Naive B cell (primary cell): ENCODE measurements at places on chromosomes 12 and 14.
A peak's percentile ranks its signal among the peaks of the same experiment; 100 is the strongest.

DNA sequence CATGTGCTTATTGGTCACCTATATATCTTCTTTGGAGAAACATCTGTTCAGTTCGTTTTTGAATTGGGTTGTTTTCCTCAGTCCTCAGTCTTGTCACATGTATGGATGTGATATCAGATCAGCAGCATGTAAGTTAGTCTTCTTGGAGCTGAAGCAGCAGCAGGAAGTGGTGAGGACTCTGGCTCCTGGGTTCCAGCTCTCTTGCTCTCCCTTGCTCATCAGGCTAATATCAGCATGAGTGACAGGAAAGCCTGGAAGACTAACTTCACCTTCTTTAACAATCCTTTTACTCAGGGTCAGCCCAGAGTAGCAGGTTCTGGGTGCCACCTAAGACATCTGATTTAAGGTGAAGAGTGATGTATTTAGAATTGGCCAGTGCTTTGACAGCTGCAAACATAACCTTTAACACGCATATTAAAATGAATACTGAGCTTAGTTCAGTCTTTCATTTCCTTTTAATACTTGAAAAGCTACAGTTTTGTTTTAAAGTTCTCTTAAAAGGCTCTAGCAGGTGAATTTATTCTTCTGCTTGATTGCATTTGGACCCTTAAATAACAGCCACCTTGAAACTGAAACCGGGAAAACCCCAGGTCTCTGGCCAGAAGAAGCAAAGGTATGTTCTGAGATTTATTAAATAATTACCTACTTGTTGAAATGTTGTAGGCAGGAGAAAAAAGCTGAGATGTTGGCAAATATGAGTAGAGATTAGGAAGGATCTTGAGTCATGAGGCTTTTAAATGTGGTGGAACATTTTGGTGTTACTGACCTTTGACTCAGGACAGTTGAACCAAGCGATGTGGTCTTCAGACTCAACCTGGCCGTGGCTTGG lies 54.3 kb downstream of the DRAM1 start:
- no peaks in the 10 kb centered on the region for H3K36me3 ChIP-seq
- H3K4me3 ChIP-seq, result peak overlapping the region; percentile 63
- peak overlapping the region; percentile 80 for H3K27ac ChIP-seq
- no peaks in the 10 kb centered on the region for H3K27me3 ChIP-seq

DNA sequence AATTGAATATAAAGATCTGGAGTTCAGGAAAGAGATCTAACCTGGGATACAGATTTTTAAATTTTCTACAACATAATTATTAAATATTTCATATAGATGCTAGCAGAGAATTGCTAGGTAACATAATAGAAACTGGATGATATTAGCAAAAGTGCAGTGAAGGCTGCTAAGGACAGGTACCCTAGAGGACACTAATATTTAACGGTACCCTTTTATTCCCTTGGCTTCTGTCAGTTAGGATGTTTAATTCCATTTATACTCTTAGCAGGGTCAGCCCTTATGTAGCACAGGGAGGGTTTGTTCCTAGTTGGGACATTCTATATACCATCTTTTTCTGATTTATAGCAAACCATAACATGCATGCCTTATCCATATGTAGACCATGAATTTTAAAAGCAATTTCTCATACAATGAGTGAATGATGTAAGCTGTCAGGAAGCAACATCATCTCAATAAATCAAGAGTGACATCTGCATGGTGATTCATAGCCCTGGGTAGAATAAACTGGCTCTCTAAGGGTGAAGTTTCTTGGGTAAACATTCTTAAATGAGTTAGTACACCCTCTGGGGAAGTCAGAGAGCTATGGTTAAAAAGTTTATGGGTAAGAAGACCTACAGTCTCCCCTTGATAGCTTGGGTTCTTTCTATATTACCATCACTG lies 404.4 kb upstream of the MGAT4C start:
- no peak overlapping the region for H3K27ac ChIP-seq
- no peaks in the 10 kb centered on the region for H3K4me1 ChIP-seq
- no peak overlapping the region for H3K4me3 ChIP-seq
- no peak for DNase-seq

- H3K4me1 ChIP-seq, result peaks cover 25% of the 10 kb centered on the region
- no peaks in the 10 kb centered on the region for H3K36me3 ChIP-seq
- DNase-seq, result peak; percentile 19
- peak overlapping the region; percentile 29 for H3K27ac ChIP-seq
- no peak overlapping the region for H3K4me3 ChIP-seq
Measured at GRCh38 chr12:8078398-8078797, 3.7 kb upstream of the NECAP1 start.

DNA sequence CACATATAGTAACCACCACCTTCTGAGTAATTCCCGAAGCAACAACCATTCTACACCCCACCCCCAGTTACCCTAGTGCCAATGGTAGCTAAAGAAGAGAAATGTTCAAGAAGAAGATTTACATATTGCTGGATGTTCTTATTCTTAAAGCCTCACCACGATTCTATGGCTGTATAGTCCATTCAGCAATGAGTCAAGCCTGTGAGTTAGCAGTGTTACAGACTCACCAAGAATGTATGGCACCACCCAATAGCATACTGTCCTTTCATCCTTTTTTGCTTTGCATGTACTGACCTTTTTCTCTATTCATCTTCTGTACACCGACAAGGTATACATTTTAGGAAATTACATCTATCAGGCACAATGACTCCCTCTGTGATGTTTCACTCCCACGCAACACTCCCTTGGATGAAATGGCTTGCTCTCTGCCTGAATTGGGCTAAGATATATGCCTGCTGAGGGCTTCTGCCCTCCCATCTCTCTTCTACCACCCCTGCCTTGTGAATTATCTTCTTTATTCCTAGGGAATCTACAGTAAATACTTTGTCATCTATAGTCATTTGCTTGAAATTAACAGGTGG lies 945.8 kb downstream of the DIO2 start:
- no peak overlapping the region for H3K4me3 ChIP-seq
- H3K27me3 ChIP-seq, result no peaks in the 10 kb centered on the region
- no peaks in the 10 kb centered on the region for H3K4me1 ChIP-seq
- no peak overlapping the region for H3K27ac ChIP-seq
- no peak for DNase-seq

DNA sequence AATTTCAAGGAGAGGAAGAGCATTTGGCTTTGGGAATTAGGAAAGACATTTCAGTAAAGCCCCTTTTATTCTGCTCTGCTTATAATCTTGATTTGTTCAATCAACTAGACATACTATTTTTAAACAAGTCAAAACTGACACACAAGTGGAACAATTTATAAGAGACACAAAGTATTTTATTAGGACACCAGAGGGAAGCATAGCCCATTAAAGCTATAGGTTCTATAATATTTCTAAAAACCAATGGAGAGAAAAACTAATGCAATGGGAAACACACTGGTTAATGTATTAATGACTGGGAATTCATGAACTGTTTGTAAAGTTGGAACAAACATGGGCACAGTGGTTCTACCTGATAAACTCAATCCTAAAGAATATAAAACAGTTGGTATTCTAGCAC lies 15.3 kb upstream of the CERS5 start:
- H3K4me1 ChIP-seq, result no peaks in the 10 kb centered on the region
- no peaks in the 10 kb centered on the region for H3K36me3 ChIP-seq
- H3K27ac ChIP-seq, result no peak overlapping the region
- H3K27me3 ChIP-seq, result no peaks in the 10 kb centered on the region

GRCh38 chr12:5945071-5946008 lies at the start of gene ANO2:
Gene ANO2 (minus strand): TSS chr12:5945259. CDS start chr12:5945217, 42 bp downstream.
- no peaks in the 10 kb centered on the region for H3K36me3 ChIP-seq
- DNase-seq, result no peak
- no peak within 1 kb of the TSS for H3K4me3 ChIP-seq
- H3K27ac ChIP-seq, result no peak within 1 kb of the TSS
- peaks cover 77% of the 10 kb centered on the region for H3K27me3 ChIP-seq
